Activated CD4-positive, alpha-beta T cell treated with anti-CD3 and anti-CD28 coated beads for 48 hours (primary cell): ENCODE measurements at places on chromosomes 2 and 18.

DNA sequence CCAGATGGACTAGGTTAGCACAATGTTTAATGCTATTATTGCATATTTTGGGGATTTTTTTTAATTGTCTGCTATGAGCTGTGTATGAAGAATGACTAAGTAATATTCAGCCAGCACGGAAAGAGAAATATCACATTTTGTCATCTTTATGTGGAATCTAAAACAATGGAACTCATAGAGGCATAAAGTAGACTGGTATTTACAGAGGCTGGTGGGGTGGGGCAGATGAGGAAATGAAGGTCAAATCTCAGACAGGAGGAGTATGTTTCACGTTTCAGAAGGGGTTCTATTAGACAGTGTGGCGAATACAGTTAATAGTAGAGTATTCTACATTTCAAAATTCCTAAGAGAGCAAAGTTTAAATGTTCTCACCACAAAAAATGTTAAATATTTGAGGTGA lies 4.7 kb downstream of the CDH19 start:
- DNase-seq, result no peak

- no peak for DNase-seq
Observed at GRCh38 chr18:77016936-77017335, 115.6 kb downstream of the MBP start.

GRCh38 chr18:39188278-39188677 lies 1622.7 kb upstream of the CELF4 start:
- no peak for DNase-seq

DNA sequence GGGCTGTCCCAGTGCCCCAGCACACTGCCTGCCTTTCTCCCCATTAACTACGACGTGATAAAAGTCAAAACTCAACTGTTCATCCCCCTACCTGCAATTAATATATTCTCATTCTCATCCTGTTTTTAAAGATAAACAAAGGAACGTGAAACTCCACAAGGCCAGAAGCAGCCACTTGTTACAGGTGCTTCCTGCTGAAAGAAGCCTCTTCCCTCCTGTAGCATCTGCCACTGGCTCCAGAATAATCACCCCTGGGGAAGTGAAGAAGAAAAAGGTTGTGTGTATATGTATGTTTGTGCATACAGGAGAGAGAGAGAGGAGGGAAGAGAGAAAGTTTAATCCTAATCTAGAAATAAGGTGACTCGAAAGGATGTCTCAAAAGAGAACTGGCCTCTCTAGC lies 27.1 kb downstream of the KIAA2012 start:
- DNase-seq, result no peak

DNA sequence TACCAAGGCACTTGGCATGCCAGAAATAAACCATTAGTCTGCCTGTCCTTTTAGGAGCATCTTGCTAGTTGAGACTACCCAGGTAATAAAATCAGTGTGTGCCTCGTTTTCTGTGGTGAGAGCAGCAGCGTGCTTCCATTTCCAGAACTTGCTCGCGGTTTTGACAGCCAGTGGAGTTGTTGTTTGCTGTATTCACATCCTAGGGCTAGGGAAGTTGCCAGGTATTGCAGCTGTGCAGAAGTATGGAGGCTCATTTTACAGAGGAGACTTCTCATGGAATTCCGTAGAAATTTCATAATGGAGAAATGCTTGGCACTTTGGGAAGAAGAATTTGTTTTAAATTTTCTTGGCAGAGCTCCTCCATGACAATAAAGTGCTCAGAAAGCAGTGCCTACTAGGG lies 1355.1 kb upstream of the ZEB2 start:
- no peak for DNase-seq

DNA sequence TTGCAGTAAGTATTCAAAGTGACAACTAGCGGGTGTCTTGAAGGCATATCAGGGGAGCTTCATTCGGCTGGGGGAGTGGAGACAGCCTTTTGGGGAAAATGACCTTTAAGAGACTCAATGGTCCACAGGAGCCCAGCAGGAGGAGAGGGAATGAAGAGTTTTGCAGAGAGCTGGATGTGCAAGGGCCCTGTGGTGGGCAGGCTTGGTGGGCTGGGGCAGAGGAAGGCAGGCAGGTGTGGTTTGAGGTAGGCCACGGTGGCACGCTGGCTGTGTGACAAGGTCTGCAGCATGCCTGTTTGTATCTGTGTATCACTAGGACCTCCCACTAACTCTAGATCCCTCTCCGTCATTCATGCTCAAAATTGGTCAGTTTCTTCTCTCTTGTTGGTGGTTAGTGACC lies 53.7 kb downstream of the CD8B2 start:
- DNase-seq, result no peak
